Astrocyte of the hippocampus (primary cell): ENCODE measurements at places on chromosomes 3 and 15.

DNA sequence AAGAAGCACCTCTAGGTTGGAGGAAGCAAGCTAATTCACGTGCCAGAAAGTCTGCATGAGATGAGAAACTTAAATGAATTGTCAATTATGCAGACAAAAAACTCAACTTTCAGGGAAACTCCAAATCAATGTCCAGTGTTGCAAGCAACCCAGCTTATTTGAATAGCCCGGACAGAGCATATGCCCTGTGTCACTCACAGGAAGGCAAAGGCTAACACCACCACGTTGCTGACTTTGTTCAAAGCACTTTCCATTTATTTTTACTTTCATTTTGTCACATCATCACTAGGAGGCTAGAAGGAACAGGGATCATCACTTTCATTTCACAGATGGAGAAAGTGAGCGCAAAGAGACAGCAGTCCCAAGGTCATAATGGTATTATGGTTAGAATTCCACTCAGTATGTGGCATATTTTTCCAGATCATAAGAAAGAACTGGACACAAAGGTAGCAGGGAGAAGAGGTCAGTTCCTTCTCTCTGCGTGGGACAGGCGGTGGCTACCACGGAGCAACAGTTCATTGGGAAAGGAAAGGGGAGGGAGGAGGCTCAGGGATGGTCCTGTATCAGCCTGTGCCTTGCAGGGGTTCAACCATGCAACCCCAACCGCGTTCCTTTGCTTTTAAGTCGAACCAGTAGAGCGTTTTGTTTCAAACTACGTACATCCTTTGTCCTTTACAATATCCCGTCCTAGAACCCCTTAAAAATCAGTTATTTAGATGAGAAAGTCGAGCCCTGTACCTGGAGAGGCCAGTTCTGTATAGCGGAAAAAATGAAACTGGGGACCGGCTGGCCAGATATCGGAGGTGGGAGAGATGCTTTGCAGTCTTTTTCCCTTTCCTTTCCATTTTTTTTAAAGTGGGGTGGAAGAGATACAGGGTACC is 1.1 kb downstream of the HEG1 start:
- peak; percentile 56 for DNase-seq

- DNase-seq: no peak
Observed at GRCh38 chr15:99406716-99407487, 155.6 kb downstream of the LRRC28 start.

- DNase-seq: no peak
Observed at GRCh38 chr3:184559336-184559735, 2.2 kb upstream of the EPHB3 start.

- no peak for DNase-seq
Observed at GRCh38 chr3:130961458-130961857, 65.2 kb downstream of the ASTE1 start.

DNA sequence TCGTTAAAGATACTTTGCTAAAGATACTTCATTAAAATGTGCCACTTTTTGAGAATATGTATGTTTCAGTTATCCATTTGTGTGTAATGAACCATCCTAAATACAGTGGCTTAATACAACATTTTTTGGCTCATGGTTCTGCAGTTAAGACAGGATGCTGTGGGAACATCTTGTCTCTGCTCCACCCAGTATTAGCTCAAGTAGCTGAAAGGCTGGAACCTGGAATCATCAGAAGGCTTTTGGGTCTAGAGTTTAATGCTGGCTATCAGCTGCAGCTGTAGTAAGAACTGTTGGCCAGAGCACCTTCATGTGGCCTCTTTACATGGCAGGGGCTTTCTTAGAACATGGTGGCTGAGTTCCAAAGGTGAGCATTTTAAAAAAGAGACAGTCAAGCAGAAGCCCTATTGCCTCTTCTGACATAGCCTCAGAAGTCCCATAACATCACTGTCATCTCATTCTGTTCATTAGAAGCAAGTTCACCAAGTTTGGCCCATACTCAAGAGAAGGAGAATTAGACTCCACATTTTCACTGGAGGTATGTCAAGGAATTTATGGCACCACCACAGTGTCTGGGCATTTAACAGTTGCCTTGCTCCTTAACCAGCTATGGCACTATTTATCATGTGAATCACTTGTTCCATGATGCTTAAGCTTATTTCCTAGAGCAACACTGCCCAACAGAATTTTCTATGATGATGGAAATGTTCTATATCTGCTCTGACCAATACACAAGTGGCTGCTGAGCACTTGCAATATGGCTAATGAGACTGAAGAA is 70.4 kb upstream of the PDZRN3 start:
- peak; percentile 18 for DNase-seq

DNA sequence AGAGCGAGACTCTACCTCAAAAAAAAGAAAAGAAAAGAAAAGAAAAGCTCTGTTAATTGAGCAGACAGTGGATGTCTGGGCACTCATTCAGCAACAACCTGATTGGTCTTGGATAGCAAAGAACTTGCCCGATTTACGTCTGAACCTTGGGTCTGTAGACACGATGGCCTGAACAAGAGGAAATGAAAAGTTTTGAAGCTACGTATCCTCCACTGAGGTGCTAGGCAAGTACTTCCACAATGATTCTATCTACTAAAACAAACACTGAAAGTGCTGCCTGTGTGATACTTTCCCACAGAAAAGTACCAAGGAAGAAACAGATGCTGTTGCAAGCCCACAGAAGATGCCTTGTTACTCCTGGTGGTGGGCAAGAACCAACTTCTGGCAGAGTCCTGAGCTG is 21.8 kb upstream of the MUSTN1 start:
- DNase-seq: no peak

GRCh38 chr3:152196782-152197181 is 71.9 kb upstream of the MBNL1 start:
- DNase-seq: no peak

DNA sequence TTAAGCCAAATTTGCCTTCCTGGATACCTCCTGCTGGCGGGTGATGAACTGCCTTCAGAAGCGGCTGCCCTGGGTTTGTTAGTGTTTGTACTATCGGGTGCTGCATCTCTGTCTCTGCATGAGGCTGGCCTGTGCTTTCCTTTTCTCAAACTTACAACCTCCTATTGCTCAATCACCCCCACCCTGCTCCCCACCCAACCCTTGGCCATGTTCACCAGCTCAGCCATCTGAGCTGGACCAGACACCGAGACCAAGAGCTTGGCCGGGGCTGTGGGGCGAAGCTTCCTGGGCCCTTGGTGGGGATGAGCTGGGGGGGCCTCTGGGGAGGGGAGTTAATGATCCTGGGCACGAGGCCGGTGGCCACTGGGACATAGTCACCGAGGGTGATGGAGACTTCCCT is 16.8 kb upstream of the FBLN2 start:
- DNase-seq: no peak
